ENCODE measurements at places on chromosomes 11 and 22. TPM values are rescaled to one million over a fixed set of nuclear protein-coding genes. Genes with fewer than 3 reads are reported as not detected.

The LRRC4C gene
- total RNA-seq: not detected

The LSP1 gene
- total RNA-seq: 41.9 TPM

The ADORA2A gene
- 14.7 TPM for total RNA-seq

The MISFA gene
- not detected for total RNA-seq

The LRRC56 gene
- total RNA-seq: not detected

The SCN3B gene
- 4.7 TPM for total RNA-seq

The DYNC2H1 gene
- 7.1 TPM for total RNA-seq

The CHRDL2 gene
- not detected for total RNA-seq

The TEX12 gene
- total RNA-seq: not detected

The MYEOV gene
- total RNA-seq: not detected

The KDM4E gene
- not detected for total RNA-seq

The DMC1 gene
- not detected for total RNA-seq

The HSPA8 gene
- total RNA-seq: 619 TPM

The HSCB gene
- total RNA-seq: 0.85 TPM

The RAB36 gene
- 1.8 TPM for total RNA-seq

The KBTBD3 gene
- total RNA-seq: not detected

The B3GAT1 gene
- total RNA-seq: 0.32 TPM

The GUCD1 gene
- total RNA-seq: 80.0 TPM

The C11orf42 gene
- not detected for total RNA-seq

The CUL5 gene
- total RNA-seq: 6.0 TPM

The OR52I2 gene
- not detected for total RNA-seq

The SHANK2 gene
- 0.53 TPM for total RNA-seq

The KCNJ11 gene
- not detected for total RNA-seq

The MS4A4A gene
- total RNA-seq: 7.9 TPM

The PGA4 gene
- 75.7 TPM for total RNA-seq

The PHLDB1 gene
- 200 TPM for total RNA-seq

The RRM1 gene
- 114 TPM for total RNA-seq

The MYO7A gene
- total RNA-seq: 46.4 TPM

The TBX10 gene
- total RNA-seq: not detected

The TRPM5 gene
- not detected for total RNA-seq

The OR51E2 gene
- 2.0 TPM for total RNA-seq

The PDE3B gene
- total RNA-seq: 5.1 TPM

The PCNX3 gene
- 181 TPM for total RNA-seq

The KDM4D gene
- not detected for total RNA-seq

The FREY1 gene
- not detected for total RNA-seq

The OR8G5 gene
- not detected for total RNA-seq

The CDHR5 gene
- total RNA-seq: 5.0 TPM

The CHADL gene
- not detected for total RNA-seq

The TMA7B gene
- not detected for total RNA-seq

The PAMR1 gene
- total RNA-seq: 4.6 TPM

The KRTAP5-11 gene
- total RNA-seq: not detected

The PATE4 gene
- total RNA-seq: not detected

The DLG2 gene
- total RNA-seq: 0.43 TPM

The SHANK3 gene
- 128 TPM for total RNA-seq

The DUSP18 gene
- 0.21 TPM for total RNA-seq

The OR2D2 gene
- not detected for total RNA-seq

The RTL10 gene
- 8.8 TPM for total RNA-seq

The CASP5 gene
- total RNA-seq: not detected

Data from ascending aorta (tissue), 2 donors.